NCI-H1105 treated with DMSO at 0.1 percent for 48 hours (cell line): ENCODE measurements at places on chromosomes 4 and X.

DNA sequence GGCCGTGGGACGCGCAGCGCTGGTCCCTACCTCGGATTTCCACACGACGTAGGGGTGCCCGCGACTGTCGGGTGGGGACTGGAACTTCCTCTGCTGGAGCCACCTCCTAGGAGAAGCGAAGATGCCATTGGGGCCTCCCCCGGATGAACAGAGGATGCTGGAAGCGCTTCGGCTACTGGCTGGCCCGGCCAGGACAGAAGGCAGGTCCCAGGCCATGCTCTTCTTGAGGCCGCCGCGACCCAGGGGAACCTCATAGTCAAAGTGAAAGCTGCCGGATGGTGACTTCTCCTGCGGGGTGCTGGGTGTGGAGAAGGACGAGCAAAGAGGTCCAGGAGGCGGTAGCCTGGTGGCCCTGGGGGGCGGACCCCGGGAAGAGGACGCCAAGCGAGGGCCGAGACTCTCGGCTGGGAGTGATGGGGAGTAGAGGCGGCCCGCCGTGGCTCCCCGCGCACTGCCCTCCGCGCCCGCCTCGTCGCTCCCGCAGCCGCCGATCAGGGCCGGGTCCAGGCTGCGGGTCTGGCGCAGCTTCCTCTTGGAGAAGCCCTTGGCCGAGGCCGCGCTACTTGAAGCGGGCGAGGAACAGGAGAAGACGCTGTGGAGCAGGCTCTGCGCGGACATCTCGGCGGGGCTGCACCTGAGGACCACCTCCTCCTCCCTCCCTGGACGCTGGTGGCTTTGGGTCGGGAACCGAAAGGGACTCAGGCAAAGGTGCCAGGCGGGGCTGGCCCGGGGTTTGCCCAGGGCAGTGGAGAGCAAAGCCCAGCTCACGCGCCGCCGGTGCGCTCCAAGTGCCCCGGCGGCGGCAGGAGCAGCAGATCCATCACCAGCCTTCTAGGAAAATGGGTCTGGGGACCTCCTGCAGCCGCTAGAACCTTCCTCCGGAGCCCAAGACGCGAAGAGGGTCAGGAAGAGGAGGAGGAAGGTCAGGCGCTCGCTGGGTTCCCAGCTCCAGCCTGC lies 1.2 kb downstream of the ARHGAP6 start:
- DNase-seq: no peak

GRCh38 chrX:96432647-96433046 lies 252.0 kb upstream of the DIAPH2 start:
- DNase-seq: no peak

GRCh38 chr4:2809610-2810180 lies 16.8 kb downstream of the SH3BP2 start:
- DNase-seq: no peak

DNA sequence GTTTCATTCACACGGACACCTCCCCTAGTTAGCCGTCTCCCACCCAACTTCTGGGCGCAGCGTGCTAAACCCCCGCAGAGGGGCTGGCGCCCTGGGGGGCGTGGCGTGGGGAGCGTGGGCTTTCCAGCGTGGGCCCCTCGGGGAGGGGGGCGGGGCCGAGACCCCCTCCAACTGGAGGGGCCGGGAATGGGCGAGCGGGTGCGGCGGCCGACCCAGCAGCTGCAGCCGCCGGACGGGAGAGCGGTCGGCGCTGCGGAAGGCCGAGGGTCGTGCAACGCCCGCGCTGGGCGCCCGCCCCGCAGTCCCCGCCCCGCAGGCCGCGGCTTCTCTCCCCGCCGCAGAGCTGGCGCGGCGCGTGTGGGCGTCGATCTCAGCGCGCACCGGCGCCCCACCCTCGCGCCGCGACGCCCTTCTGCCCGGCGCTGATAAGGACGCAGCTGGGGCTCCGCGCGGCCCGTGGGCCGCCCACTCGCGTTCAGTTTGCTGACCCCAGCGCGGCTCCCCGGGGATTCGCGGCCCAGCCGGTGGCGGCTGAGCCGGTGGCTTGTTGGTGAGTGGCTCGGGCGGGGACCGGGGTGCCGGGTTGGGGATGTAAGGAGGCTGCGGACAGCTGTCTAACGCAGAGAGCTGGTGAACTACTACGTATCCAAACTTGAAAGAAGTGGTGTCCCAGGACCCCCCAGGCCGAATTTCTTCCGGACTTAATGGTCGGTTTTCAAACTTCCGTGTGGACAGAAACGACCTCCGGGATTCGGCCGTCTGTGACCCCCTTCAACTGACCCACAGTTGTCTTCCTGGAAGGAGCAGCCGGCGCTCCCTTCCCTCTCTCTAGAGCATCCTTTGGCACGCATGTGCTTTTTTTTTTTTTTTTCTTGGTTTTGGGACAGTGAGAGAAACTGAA lies 1.5 kb downstream of the FHDC1 start:
- peak; percentile 10 for DNase-seq

- peak; percentile 34 for DNase-seq
Observed at GRCh38 chr4:173357939-173358338, 12.8 kb upstream of the SAP30 start.

- no peak for DNase-seq
Observed at GRCh38 chrX:45196701-45197100, 4.0 kb downstream of the DIPK2B start.

- peak; percentile 34 for DNase-seq
Observed at GRCh38 chr4:138161351-138161750, 80.8 kb downstream of the SLC7A11 start.

- DNase-seq: no peak
Observed at GRCh38 chr4:75939890-75940691, 722 bp downstream of the NAAA start.

DNA sequence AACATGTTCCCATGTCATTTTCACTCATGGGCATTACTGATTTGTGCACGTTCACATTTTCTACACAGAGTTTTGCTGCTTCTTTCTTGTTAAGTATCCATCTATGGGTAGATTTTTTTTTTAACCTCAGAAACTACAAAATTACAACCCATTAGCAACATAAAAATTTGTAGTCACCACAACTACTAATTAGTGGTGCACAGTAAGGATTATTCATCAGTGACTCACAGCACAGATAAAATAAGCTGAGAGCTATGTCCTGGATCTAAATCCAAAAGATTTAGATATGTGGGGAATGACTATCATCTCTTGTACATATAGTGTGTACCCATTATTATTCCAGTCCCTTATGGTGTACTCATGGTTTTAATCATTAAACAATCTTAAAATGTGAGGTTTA lies 19.7 kb upstream of the AMELX start:
- no peak for DNase-seq

DNA sequence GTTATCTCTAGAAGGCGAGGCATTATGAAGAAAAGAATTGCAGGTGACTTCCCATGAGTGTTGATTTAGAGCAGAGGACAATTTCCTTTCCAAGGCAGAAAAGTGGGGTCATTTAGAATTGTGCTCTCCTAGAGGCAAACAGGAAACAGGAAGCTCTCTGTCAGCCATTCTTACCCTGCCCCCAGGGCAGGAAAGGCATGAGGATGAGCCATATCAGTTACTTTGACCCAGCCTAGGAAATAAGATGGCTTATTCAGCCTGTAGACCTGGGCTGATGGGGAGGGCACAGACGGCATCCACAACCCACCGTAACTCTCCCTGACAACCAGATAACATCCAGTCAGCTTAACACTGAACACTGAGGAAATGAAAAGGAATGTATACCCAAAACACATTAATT lies 88.8 kb upstream of the KDR start:
- DNase-seq: no peak

DNA sequence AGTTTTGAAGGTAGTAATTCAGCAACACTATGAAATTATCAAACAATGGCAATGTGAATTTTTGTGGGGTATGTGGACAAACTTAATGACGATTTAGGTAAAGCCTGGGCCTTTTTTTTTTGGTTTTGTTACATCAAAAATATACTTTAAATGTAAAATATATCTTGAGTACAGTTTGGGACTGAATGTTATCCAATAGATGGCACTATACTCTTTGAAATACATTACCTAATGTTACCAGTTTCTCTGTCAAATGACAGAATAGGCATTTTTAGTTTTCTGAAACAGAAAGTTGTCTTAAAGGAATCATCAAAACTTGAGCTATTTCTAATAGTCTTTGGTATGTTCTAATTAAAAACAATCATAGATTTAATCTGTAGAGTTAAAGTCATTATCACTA lies 1651.9 kb downstream of the C4orf33 start:
- peak; percentile 9 for DNase-seq

DNA sequence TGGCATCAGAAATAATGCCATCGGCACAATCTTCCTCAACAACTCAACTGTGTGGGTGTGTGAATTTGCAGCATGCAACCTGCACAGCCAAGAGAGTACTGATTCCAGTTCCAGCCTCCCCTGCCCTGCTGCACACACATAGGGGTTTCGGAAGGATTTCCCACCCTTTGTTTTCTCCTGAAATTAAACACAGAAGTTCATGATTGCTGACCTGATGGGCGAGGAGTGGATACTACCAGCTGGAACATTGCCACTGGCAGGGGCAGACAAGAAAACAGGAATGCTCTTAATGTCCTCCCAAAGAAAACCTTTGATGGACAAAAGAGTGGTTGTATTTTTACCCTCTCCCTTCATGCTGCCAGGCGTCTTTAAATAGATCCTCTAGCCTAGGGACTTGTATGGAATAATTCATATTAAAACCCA lies 4.8 kb downstream of the NDP start:
- DNase-seq: no peak

- DNase-seq: no peak
Observed at GRCh38 chr4:155383541-155383940, 6.8 kb upstream of the MAP9 start.

GRCh38 chrX:9566150-9566621 lies 101.3 kb downstream of the TBL1X start:
- no peak for DNase-seq

DNA sequence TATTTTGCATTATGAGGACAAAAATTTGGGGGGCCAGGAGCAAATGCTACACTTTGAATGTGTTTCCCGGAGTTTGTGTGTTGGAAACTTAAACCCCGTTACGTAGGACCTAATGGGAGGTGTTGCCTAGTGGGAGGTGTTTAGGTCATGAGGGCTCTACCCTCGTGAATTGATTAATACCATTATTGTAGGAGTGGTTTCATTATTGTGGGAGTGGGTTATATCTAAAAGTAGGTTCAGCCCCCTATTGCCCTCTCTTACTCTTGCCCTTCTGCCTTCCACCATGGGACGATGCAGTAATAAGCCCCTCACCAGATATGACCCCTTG lies 15.5 kb downstream of the UBA6 start:
- no peak for DNase-seq

DNA sequence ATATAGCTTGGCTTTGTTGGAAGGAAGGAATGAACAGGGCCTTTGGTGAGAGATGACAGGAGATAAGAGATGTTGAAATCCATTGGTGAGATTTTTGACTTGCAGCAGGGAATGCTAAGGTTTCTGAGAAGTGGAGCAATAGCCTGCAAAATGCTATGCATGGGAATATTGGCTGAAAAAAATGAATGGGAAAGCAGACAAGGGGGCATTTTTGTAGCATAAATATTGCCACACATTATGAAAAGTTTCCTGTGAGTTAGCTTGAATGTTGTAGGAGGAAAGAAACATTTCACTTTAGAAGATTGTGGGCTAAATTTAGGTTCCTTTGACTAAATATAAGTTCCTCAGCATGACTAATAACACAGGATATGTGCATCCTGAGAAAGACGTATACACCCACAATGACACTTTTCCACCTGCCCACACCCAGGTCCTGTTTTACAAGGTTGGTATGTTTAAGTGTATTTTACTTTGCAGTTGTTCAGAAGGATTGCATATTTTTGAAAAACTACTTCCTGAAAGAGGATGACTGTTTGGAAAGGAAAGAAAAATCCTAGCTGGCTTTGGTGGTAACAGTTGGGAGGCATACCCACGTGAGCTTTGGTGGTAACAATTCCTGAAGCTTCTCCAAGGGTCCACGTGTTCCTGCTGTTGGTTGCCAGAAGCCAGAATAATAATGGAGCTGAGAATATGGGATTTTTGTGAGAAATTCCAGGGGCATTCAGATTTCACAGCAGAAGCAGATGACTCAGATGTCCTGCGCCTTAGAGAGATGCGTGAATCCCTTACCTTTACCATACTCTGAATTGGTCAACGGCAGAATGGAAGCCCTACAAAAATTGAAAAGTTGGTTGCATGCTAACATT lies 28.5 kb downstream of the PHEX start:
- no peak for DNase-seq

- no peak for DNase-seq
Observed at GRCh38 chr4:163610648-163611047, 116.2 kb downstream of the TMA16 start.

DNA sequence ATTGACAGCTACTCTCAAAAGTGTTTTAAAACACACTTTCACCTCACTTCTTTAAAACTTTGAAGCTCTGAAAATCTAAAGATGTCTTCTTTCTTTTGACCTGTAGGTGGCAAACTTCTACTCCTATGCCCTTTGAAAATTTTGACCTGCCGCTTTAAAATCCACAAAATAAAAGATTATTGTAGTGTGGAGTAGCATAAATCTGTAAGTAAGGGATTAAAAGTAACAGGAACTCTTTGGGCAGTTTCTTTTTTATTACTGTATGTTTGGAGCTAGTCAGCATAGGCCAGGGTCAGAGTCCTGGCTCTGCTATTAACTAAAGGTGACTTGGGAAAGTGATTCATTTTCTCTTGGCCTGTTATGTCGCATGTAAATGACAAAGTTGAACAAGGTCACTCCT lies 25.5 kb downstream of the BBS12 start:
- peak; percentile 13 for DNase-seq

- no peak for DNase-seq
Observed at GRCh38 chr4:86034616-86035015, 325.2 kb downstream of the MAPK10 start.
